AG20443 (cell line): ENCODE measurements at places on chromosomes 5 and 9.

DNA sequence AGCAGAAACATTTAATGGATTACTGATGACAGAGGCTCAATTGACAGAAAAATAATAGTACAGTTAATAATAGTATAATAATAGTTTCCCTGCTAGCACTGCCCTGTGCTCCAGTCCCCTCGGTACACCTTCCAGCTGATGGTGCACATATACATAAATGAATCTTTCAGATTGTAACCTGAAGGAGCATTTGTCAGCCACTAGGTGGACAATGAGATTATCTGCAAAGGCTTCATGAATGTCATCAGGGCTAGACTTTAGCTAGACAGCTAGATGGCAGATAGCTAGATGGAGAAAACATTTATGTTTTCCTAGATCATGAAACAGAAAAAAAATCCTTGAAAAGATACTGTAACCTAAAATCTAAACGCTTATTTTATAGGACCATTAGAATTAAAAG, 304.4 kb upstream of the SMC2 start:
- DNase-seq, result no peak

DNA sequence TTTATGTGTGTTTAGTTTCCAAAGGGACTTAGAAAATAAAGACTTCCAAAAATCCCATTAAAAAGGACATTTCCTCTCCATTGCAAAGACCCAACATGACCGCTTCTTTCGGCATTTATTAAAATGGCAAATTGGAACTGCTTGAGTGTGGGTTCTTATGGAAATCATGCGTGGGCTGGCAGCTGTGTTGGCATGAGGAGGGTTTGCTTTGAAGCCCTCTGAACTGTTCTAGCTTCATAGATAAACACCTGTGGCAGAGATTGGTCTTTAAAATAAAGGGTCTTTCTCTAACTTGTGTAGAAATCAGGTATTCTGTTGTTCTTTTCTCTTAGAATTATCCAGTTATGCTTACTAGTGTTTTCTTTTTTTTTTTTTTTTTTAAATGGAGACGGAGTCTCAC, 55.9 kb upstream of the TEX48 start:
- no peak for DNase-seq

DNA sequence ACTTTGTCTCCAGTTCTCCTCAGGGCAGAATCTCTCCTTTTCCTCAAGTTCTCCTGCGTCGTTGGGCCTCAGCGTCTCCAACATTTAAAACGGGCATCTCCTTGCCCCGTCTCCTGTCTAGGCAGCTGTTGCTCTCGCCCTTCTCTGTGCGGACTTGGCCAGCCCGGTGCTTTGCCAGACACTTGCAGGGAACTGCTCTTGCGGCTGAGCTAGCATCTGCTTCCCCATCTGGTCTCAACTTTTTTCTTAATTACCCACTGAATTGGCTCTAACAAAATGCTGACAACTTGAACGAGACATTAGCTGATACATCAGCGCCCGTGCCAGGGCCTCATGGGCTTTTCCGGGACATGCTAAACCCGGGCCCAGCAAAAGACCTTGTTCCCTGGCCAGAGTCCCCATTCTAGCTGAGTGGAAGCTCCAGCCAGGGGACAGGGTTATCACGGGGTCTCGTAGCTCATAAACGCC, 25.1 kb downstream of the ZNF618 start:
- peak; percentile 36 for DNase-seq

DNA sequence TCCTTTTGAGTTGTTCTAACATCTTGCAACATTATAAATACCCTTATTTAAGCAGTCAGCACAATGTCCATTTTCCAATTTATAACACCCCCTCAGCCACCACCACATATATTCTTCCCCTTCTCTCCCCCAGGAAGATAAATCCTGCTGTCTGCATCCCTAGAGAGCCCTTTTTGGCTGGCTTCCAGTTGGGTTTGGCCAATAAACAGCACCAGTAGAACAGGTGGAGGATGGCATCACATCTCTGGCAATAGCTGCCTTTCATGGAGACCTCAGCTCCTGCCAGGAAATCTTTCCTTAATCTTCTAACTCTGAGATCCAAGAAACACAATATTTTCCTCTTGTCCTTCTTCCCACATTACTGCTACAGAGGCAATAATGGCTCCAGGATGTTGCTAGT, 53.7 kb downstream of the TRIM36 start:
- no peak for DNase-seq

GRCh38 chr5:58011301-58011700, 448.6 kb downstream of the PLK2 start:
- no peak for DNase-seq

- no peak for DNase-seq
Observed at GRCh38 chr5:95229646-95230045, 55.2 kb downstream of the MCTP1 start.

DNA sequence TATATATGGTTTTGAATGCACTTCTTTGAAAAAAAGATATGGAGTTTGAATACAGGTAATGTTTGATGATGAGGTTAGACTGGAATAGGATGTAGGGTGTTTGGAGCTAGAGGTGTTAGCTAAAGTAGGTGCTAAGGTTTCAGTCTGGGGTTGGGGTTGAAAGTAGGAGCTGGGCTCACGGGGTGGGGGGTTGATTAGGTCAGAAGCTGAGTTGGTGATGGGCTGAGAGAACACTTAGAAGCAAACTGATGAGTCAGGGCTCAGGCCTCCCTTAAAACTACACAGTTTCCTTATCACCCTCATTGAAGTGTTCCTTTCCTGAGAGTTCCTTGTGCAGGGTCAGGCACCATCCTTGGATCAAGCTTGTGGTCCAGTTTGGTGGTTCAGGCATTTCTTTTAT, 308.8 kb upstream of the ADAMTS16 start:
- no peak for DNase-seq

- DNase-seq, result no peak
Observed at GRCh38 chr9:69456201-69456600, 131.2 kb downstream of the ENTREP1 start.

- no peak for DNase-seq
Observed at GRCh38 chr9:134590240-134591081, 51.1 kb upstream of the COL5A1 start.

DNA sequence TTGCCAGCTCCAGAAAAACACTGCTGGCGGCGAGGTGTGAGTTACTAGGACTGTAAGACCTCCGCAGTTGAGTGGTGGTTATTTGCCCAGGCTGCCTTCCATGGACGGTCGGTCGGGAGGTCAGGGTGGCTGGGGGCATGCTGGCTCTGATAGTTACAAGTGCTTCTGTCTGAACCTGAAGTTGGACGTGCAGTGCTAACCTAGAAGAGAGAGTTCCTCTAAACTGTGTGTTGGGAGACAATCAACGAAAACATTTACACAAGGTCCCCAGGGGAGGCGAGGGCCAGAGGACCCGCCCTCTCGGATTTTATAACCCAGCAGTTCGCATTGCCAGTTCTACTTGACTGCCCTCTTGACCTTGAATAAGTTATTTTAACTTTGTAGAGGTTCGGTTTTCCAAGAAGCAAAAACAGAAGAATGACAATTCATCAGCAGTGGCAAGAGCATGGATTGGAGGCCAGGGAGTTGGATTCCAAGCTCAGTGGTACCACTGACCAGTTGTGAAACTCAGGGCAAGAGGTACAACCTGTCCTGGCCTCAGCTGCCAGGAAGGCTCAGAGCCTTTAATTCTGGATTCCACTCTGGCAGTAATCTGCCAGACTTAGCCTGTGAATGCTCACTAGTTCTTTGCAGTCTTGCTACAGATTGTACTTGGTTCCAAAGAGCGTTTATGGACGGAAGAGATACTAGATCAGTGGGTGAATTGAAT, 28.7 kb upstream of the PDE8B start:
- DNase-seq, result no peak
